Stimulated activated CD8-positive, alpha-beta memory T cell treated with anti-CD3 and anti-CD28 coated beads, Interleukin-7, amount 100 ng/mL, for 4 hours (primary cell): ENCODE measurements at places on chromosomes 6 and 20.

DNA sequence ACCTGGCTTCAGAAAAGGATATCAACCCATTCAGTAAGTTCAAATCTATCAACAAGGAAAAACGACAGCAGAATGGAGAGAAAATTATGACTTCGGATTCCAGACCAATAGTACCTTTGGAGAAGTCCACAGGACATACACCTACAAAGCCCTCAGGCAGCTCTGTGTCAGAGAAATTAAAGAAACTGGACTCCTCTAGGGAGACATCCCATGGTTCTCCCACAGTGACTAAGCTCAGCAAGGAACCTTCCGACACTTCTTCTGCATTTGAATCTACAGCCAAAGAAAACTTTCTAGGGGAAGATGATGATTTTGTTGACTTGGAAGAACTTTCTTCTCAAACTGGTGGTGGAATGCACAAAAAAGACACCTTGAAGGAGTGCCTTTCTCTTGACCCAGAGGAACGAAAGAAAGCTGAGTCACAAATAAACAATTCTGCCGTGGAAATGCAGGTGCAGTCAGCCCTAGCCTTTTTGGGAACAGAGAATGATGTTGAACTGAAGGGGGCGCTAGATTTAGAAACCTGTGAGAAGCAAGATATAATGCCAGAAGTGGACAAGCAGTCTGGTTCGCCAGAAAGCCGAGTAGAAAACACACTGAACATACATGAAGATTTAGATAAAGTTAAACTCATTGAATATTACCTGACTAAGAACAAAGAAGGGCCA, 67.4 kb upstream of the HINT3 start:
- no peak for DNase-seq

DNA sequence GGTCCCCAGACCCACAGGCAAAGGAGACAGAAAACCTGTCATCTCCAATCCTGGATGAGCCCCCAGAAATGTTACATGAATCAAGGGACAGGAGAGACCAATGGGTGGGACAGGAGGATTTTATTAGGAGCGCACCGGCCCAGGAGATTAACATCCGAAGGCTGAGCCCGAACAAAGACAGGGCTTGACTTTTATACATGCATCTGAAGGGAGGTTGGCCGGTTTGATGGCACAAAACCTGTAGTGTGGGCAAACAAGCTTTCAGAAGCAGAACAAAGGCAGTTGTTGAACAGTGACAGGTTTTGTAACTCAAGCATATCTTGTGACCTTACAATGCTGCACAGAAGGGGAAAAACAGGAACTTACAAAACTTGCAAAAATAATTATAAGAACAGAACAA, 83.9 kb upstream of the GPR6 start:
- DNase-seq = no peak

GRCh38 chr6:8059129-8059528, 5.1 kb downstream of the BLOC1S5 start:
- no peak for DNase-seq

DNA sequence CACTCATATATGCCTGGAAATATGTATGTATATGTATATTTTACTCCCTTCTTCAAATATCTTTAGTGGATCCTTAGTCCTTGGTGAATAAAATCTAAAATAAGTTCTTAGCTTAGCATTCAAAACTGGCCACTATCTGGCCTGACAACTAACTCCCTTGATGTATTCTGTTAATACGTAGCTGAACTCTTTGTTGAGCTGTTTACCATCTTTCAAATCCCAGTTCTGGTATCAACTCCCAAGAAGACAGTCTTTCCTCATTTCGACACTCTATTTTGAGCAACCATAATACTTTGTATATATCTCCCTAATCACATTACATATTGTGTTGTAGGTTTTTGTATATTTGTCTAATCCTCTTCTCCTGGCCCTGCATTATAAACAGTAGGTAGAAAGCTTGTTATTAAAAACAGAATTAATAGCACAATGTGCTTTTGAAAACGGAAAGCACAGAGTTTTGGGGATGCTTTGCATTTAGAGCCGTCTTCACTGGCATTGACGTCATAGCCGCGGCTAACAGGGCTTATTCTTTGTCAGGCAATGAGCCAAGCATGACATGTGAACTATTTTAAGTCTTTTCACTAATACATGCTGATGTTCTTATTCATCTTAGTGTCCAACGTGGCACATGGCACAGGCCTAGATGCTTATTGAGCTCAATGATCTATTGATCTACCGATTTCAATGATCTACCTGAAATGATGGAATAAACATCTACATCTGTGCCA, 47.2 kb upstream of the CCN2 start:
- DNase-seq = no peak
